ENCODE measurements at places on chromosomes 6 and 20. TPM values are rescaled to one million over a fixed set of nuclear protein-coding genes. Genes with fewer than 3 reads are reported as not detected.

Gene CNKSR3
- total RNA-seq: 5.9 TPM

Gene ACTL10
- 2.1 TPM for total RNA-seq

Gene MDFI
- 1.2 TPM for total RNA-seq

Gene BMP7
- not detected for total RNA-seq

Gene FLOT1
- total RNA-seq: 154 TPM

Gene RAE1
- 33.1 TPM for total RNA-seq

Gene CNPY3
- total RNA-seq: 19.0 TPM

Gene EYA2
- 1.6 TPM for total RNA-seq

Gene FOXO3
- total RNA-seq: 34.6 TPM

Gene ZNF391
- total RNA-seq: 1.7 TPM

Gene TNXB
- 5.9 TPM for total RNA-seq

Gene ADGRB3
- total RNA-seq: under 0.01 TPM

Gene FAM210B
- 20.7 TPM for total RNA-seq

Gene SPTLC3
- 4.0 TPM for total RNA-seq

Gene RHAG
- not detected for total RNA-seq

Gene RBPJL
- total RNA-seq: not detected

Gene GJA10
- not detected for total RNA-seq

Gene MCM3
- total RNA-seq: 164 TPM

Gene SLC16A10
- 0.33 TPM for total RNA-seq

Gene GPR6
- total RNA-seq: not detected

Gene ZSWIM3
- 4.9 TPM for total RNA-seq

Gene SOX4
- 26.0 TPM for total RNA-seq

Gene C4B
- total RNA-seq: 6.0 TPM

Gene CENPQ
- 9.6 TPM for total RNA-seq

Gene PLN
- 0.11 TPM for total RNA-seq

Gene PSORS1C2
- total RNA-seq: not detected

Gene C6orf141
- 55.3 TPM for total RNA-seq

Gene CDSN
- total RNA-seq: not detected

Gene BNIP5
- total RNA-seq: not detected

Gene LZTS3
- 4.3 TPM for total RNA-seq

Gene DOK5
- 14.6 TPM for total RNA-seq

Gene F13A1
- total RNA-seq: under 0.01 TPM

Gene DYNLT2
- 1.5 TPM for total RNA-seq

Gene RRAGD
- 2.3 TPM for total RNA-seq

Gene ALDH5A1
- total RNA-seq: 1.3 TPM

Gene SLC2A10
- 49.7 TPM for total RNA-seq

Gene NAA20
- 42.0 TPM for total RNA-seq

Gene STX11
- total RNA-seq: 0.77 TPM

Gene IMPG1
- total RNA-seq: 0.37 TPM

Gene OR2J3
- total RNA-seq: not detected

Gene NEDD9
- total RNA-seq: 0.33 TPM

Gene CLPSL1
- total RNA-seq: not detected

Gene ERVFRD-1
- 0.12 TPM for total RNA-seq

Gene CRISP2
- total RNA-seq: not detected

Gene GFOD1
- 2.4 TPM for total RNA-seq

Gene SALL4
- 0.25 TPM for total RNA-seq

Gene PGC
- not detected for total RNA-seq

Gene CABLES2
- 2.8 TPM for total RNA-seq

Gene HLA-DOA
- not detected for total RNA-seq

Gene TNFRSF21
- total RNA-seq: 3.5 TPM

Gene POM121L2
- not detected for total RNA-seq

Gene MMP24
- total RNA-seq: 0.11 TPM

Gene PKIB
- total RNA-seq: 3.8 TPM

Gene CFAP61
- 0.22 TPM for total RNA-seq

Gene ECT2L
- total RNA-seq: not detected

Gene LY6G6C
- not detected for total RNA-seq

Gene OR5V1
- total RNA-seq: not detected

Gene HLA-DOB
- total RNA-seq: 0.12 TPM

Gene TRIM10
- not detected for total RNA-seq

Gene MMUT
- 27.9 TPM for total RNA-seq
